ENCODE measurements at places on chromosomes 2 and 18. TPM values are rescaled to one million over a fixed set of nuclear protein-coding genes. Genes with fewer than 3 reads are reported as not detected.

CCDC141 gene
- not detected for polyA plus RNA-seq

SOX11 gene
- polyA plus RNA-seq = 2.8 TPM

CPLX4 gene
- polyA plus RNA-seq = not detected

WDR75 gene
- 28.2 TPM for polyA plus RNA-seq

ABCG8 gene
- polyA plus RNA-seq = not detected

INHBB gene
- 0.05 TPM for polyA plus RNA-seq

STEAP3 gene
- polyA plus RNA-seq = 34.3 TPM

PDE1A gene
- polyA plus RNA-seq = 4.3 TPM

RNF144A gene
- polyA plus RNA-seq = 0.17 TPM

STPG4 gene
- 0.14 TPM for polyA plus RNA-seq

NT5DC4 gene
- polyA plus RNA-seq = not detected

TNFAIP6 gene
- polyA plus RNA-seq = 16.6 TPM

C2orf72 gene
- polyA plus RNA-seq = 0.02 TPM

RMDN2 gene
- polyA plus RNA-seq = 3.6 TPM

ESPNL gene
- 1.0 TPM for polyA plus RNA-seq

CAVIN2 gene
- polyA plus RNA-seq = 22.0 TPM

CDK15 gene
- 16.0 TPM for polyA plus RNA-seq

NPAS2 gene
- 19.3 TPM for polyA plus RNA-seq

SCN9A gene
- 39.9 TPM for polyA plus RNA-seq

TCF7L1 gene
- polyA plus RNA-seq = 3.5 TPM

ALLC gene
- not detected for polyA plus RNA-seq
